ENCODE measurements at places on chromosomes 3 and 15. TPM values are rescaled to one million over a fixed set of nuclear protein-coding genes. Genes with fewer than 3 reads are reported as not detected.
A peak's percentile ranks its signal among the peaks of the same experiment; 100 is the strongest.

- no peaks in the 10 kb centered on the region for H3K27me3 ChIP-seq
- no peak for DNase-seq
- no peaks in the 10 kb centered on the region for H3K4me1 ChIP-seq
- H3K27ac ChIP-seq, result no peak overlapping the region
- no peak overlapping the region for H3K4me3 ChIP-seq
Observed at GRCh38 chr3:110494728-110495127, 576.9 kb upstream of the NECTIN3 start.

DNA sequence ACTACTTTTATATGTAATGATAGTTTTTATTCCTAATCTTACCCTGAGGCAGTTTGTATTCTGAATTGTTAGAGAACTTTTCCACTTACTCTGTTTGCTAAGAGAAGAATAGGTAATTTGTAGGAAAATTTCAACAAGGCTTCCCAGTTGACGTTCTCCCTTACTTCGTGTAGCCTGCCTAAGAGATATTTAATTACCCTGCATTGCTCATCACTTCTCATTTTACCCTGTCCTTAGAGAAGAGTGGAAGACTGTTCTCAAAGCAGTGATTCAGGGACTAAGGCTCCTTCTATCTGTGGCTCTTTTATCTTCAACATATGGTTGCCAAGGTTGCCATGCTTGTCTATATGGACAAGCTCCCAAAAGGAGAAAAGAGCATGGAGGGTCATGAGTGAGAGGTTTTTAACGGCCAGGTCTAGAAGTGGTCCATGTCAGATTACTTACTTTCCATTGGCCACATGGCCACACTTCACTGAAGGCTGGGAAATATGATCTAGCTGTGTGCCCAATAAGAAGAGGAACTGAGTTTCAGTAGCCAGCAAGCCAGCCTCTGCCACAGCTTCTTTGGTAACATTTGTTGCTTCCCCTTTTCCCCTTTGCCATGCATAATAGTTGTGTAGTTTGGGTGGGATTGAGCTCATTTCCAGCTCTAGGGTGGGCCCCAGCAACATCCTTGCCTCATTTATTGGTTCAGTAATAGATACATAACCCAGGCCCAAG is 22.1 kb downstream of the PDE8A start:
- H3K27me3 ChIP-seq, result no peaks in the 10 kb centered on the region
- no peak for DNase-seq
- no peaks in the 10 kb centered on the region for H3K36me3 ChIP-seq
- H3K27ac ChIP-seq, result no peak overlapping the region
- H3K4me1 ChIP-seq, result peaks cover 64% of the 10 kb centered on the region
- H3K4me3 ChIP-seq, result no peak overlapping the region

- H3K27me3 ChIP-seq, result no peaks in the 10 kb centered on the region
- peaks cover 7% of the 10 kb centered on the region for H3K4me1 ChIP-seq
- no peak overlapping the region for H3K4me3 ChIP-seq
Observed at GRCh38 chr15:91988655-91989054, 135.1 kb downstream of the SLCO3A1 start.

GRCh38 chr15:75606711-75607699 is 18.5 kb downstream of the SNUPN start:
- no peaks in the 10 kb centered on the region for H3K27me3 ChIP-seq
- DNase-seq, result no peak
- no peak overlapping the region for H3K27ac ChIP-seq
- no peak overlapping the region for H3K4me3 ChIP-seq
- H3K36me3 ChIP-seq, result peaks cover 48% of the 10 kb centered on the region

DNA sequence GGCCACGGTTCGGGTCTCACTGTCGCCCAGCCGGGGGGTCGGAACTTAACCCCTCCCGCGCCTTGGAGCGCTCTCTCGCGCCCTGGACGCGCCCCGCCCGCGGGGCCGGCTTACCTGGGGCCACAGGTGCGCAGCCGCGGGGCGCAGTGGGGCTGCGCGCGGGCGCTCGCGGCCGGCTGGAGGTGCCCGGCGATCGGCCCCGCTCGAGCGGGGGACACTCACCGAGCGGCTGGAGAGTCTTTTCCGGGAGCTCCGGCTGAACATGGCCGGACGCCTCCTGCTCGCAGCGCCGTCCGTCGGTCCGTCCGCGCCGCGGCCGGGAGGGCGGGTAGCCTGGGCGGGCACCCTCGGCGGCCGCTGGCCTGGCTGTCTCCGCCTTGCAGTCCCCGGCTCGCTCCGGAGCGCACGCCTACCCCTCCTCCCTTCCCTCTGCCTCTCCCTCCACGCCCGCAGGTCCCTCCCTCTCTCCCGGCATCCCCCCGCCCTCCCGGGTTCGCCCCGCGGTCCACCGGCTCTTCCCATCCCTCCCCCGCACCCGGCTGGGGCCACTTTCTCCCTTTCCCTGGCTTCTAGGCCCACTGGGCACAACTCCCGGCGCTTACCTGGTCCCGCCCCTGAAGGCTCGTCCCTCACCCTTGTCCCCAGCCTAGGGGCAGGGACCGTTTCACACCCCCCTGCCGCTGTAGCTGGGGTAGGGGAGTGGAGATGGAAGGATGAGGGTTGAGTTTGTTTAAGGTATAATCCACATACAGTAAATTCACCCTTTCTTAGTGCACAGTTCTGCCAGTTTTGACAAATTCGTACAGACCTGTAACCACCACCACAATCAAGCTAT is 220.1 kb upstream of the PRICKLE2 start:
- no peaks in the 10 kb centered on the region for H3K27me3 ChIP-seq
- H3K27ac ChIP-seq, result no peak overlapping the region
- no peaks in the 10 kb centered on the region for H3K36me3 ChIP-seq
- DNase-seq, result no peak
- peak overlapping the region; percentile 63 for H3K4me3 ChIP-seq

- peak overlapping the region; percentile 50 for H3K27ac ChIP-seq
- DNase-seq, result no peak
- H3K4me3 ChIP-seq, result no peak overlapping the region
- peaks cover 49% of the 10 kb centered on the region for H3K4me1 ChIP-seq
Observed at GRCh38 chr3:24136624-24137310, 191.7 kb downstream of the NR1D2 start.

- peaks cover 72% of the 10 kb centered on the region for H3K4me1 ChIP-seq
- H3K4me3 ChIP-seq, result no peak overlapping the region
- no peak for DNase-seq
- H3K36me3 ChIP-seq, result peaks cover 39% of the 10 kb centered on the region
Observed at GRCh38 chr3:127014536-127015281, 31.8 kb downstream of the PLXNA1 start.

Gene ANKUB1
- not detected for total RNA-seq

DNA sequence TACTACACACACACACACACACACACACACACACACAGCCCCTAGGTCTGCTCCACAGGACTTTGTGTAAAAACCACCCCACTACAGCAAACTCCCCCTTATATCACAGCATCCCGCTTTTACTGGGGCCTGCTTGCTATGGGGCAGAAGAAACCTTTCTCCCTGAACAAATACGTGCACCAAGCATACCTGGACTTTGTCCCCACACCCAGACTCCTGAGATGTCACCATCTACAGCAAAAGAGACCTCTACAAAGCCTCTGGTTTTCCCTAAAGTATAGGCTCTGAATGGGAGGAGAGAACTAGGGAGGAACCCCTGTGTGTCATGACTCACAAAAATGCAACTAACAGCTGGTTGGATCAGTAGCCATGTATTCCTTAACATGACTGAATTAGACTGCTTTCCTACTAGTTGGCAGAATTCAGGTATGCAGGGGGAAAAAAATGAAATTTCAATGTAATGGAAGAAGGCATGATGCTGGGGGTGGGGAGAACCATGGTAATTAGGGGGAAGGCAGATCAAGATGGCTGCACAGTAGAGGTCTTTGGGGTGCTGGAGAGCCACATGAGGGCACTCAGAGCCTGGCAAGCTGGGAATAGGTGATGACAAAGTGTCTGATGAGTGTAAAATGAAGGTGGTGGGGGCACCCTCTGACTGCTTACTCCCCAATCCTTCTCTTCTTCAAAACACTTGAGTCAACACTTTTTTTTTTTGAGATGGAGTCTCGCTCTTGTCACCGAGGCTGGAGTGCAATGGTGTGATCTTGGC is 45.9 kb downstream of the DAPK2 start:
- H3K27me3 ChIP-seq, result no peaks in the 10 kb centered on the region
- H3K27ac ChIP-seq, result no peak overlapping the region
- no peaks in the 10 kb centered on the region for H3K36me3 ChIP-seq
- no peak for DNase-seq
- no peak overlapping the region for H3K4me3 ChIP-seq
- H3K4me1 ChIP-seq, result no peaks in the 10 kb centered on the region

GRCh38 chr15:82830427-82831173 is 21.2 kb downstream of the WHAMM start:
- no peak overlapping the region for H3K4me3 ChIP-seq
- peaks cover 65% of the 10 kb centered on the region for H3K36me3 ChIP-seq
- no peak for DNase-seq
- no peaks in the 10 kb centered on the region for H3K27me3 ChIP-seq
- no peak overlapping the region for H3K27ac ChIP-seq
- peaks cover 18% of the 10 kb centered on the region for H3K4me1 ChIP-seq

- H3K27me3 ChIP-seq, result no peaks in the 10 kb centered on the region
- DNase-seq, result no peak
- no peak overlapping the region for H3K27ac ChIP-seq
- H3K4me1 ChIP-seq, result no peaks in the 10 kb centered on the region
- no peak overlapping the region for H3K4me3 ChIP-seq
Observed at GRCh38 chr3:15657016-15657415, 55.5 kb downstream of the BTD start.

DNA sequence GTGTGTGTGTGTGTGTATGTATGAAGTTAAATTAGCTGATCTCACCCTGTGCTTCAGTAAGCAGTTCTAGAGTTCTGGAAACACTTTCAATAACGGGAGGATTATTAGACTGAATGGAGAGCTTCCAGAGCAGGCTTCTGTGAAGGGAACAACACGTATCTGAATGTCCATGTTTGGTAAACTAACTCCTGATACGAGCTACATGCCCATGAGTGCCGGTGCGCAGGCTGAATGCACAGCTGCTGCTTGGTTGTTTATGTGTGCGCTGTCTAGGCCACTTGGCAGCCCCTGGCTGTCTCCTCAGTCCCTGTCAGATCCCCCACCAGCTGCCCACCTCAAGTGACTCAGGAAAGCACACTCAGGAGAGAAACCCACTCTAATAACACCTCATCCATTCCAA is 137.0 kb downstream of the EPHB1 start:
- H3K4me1 ChIP-seq, result no peaks in the 10 kb centered on the region
- H3K36me3 ChIP-seq, result no peaks in the 10 kb centered on the region
- no peaks in the 10 kb centered on the region for H3K27me3 ChIP-seq

DNA sequence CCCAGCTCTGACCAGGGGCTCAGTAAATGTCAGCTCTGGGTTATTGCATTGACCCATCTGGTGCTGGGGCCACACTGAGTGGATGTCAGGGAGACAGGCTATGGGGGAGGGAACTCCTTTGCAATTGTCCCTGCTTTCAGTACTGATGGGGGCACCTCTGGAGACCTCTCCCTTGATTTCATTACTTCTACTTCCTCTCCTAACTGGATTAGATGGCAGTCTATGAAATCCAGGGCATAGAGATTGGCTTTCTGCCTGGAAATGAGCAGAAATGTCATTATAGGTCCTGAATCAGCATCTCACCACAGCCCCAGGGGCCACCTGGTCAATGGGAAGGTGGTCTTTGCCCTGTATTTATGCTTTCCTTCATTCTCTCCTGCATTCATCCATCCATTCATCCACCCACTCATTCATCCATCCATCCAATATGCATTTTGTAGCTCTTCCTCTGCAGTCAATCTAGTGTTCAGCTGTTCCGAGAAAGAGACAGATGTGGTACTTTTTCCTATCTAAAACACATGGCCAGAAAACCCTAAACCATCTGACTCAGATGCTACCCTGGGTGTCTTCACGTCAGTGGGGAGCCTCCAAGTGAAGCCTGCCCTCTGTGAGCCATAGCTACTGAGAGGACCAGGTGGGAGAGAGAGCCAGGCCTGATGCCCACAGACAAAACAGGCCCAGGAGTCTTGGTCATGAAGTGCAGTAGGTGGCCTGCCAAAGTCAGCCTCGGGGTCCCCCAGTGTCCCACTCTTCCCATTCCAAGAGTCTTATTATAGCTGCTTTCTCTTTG is 57.1 kb downstream of the CCDC33 start:
- H3K27ac ChIP-seq, result no peak overlapping the region
- no peak overlapping the region for H3K4me3 ChIP-seq
- no peaks in the 10 kb centered on the region for H3K27me3 ChIP-seq
- no peaks in the 10 kb centered on the region for H3K36me3 ChIP-seq
- no peaks in the 10 kb centered on the region for H3K4me1 ChIP-seq

Gene CD86
- total RNA-seq, result 18.0 TPM

GRCh38 chr3:113310960-113311359 is 99.6 kb downstream of the BOC start:
- no peaks in the 10 kb centered on the region for H3K27me3 ChIP-seq
- no peak overlapping the region for H3K4me3 ChIP-seq
- no peaks in the 10 kb centered on the region for H3K36me3 ChIP-seq

DNA sequence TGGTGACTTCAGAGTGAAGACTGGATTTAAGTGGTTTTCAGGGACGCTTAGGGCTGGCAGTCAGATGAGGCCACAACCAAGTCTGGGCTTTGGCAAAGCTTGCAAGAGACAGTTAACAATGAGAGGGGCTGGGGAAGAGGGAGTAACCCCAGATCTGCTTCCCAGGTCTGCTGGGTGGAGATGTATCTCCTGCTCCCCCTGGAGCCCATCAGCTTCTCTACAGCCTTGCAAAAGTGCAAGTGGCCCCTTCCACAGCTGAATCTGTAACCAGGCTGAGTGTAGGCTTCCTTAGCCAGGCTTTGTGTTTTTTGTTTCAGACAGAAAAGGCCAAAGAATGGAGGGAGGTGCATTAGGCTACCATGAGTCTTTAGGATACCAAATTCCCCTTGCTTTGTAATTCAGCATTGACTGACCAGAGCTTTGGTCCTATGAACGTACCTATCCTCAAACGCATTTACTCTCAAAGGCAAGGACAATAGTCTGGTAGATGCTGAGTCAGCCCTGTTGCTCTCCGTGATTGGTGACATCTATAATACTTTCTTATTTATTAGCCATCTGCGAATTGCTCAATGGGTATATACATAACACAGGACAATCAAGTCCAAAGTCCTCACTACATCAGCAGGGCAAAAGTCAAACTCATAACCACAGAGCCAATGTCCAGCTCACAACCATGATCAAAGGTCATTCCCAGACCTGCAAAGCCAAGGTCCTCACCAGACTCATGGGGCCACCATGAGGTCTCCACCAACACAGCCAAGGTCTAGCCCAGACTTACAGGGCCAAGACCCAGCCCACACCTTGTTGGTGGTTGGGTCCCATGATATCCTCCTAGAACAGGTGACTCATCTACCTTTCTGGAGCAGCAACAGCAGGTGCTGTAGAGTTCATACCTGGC is 17.1 kb downstream of the CCDC13 start:
- no peak for DNase-seq
- H3K36me3 ChIP-seq, result no peaks in the 10 kb centered on the region
- H3K27ac ChIP-seq, result no peak overlapping the region
- no peaks in the 10 kb centered on the region for H3K27me3 ChIP-seq

Gene MOBP
- not detected for total RNA-seq

- no peak overlapping the region for H3K27ac ChIP-seq
- no peaks in the 10 kb centered on the region for H3K4me1 ChIP-seq
- no peaks in the 10 kb centered on the region for H3K36me3 ChIP-seq
- no peak overlapping the region for H3K4me3 ChIP-seq
- H3K27me3 ChIP-seq, result no peaks in the 10 kb centered on the region
- DNase-seq, result no peak
Observed at GRCh38 chr15:73424506-73424905, 18.5 kb upstream of the REC114 start.
